Left lung (tissue), 14 donors: ENCODE measurements at places on chromosomes 6 and 20. TPM values are rescaled to one million over a fixed set of nuclear protein-coding genes. Genes with fewer than 3 reads are reported as not detected.
A peak's percentile ranks its signal among the peaks of the same experiment; 100 is the strongest.

Gene NTSR1
- polyA plus RNA-seq, result 0.07 TPM

DNA sequence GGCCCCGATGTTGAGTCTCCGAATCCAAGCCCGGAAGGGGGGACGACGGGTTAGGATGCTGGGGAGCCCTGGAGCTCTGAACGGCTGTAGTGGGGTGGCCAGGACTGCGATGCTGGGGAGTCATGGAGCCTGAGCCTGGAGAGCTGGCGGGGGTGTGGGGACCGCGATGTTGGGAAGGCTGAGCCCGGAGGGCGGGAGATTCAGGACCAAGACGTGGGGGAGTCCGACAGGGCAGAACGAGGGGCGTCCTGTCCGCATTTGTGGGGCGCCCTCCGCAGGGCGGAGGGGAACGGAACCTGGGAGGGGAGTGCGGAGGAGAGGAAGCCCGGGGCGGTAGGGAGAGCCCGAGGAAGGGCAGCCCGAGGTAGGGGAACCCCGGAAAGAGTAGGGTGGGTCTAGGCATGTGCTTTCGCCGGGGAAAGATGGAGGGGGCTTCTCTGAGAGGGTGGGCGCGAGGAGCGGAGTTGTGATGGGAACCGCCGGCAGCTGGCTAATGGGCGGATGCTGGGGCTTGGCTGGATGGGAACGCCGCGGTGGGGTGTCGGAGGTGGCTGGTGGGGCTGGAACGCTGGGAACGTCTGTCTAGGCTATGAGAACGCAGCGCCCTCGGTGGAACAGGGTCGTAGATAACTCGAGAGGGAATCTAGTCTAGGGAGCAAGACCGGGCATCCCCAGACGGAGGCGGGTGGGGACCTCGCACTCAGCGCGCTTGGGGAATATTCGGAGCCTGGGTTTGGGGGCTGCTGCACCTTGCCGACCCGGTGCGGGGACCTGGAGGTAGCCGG is 684 bp downstream of the PAQR8 start:
- peak; percentile 42 for DNase-seq

Gene DSP
- polyA plus RNA-seq, result 74.2 TPM

- DNase-seq, result peak; percentile 67
Observed at GRCh38 chr6:169837529-169838250, 86.3 kb downstream of the ERMARD start.

Gene TCP11
- polyA plus RNA-seq, result 1.6 TPM

Gene C4B
- 8.2 TPM for polyA plus RNA-seq

Gene RAB5IF
- 47.7 TPM for polyA plus RNA-seq

DNA sequence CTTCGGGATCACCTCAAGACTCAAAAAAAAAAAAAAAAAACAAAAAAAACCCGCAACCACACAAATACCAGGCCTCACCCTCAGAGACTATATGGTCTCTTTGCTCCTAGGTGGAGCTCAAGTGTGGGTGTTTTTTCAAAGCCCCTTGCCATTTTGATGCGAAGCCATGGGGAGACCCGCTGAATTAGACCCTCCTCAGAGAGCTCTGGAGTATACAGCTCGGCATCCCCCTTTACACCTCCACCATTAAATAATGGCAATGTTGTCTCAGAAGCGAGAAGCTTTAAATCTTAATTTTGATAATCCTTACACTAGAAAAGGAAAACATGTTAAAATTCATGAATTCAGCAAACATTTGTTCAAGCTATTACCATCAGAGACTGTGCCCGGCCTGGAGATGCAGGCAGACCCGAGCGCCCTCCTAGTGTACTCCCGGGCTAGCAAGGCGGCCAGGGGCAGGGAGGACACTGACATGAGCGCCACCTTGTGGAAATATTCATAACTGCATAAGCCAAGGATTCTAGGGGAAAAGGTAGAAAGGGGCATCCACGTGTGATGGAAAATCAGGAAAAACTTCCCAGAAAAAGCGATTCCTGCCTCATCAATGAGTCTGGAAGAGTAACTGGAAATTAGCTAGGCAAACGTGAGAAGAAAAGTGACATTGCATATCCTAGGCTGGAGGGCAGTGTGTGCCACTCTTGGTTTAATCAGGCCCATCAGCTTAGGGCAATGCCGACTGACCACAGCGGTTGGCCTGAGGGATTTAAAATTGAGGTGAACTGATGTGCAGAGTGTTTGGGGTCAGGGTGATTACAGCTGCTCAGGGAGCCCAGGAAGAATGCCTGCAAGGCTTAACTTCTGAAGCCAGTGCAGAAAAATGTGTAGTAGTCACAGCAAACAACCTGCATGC is 72.5 kb downstream of the B3GAT2 start:
- DNase-seq, result peak; percentile 81

GRCh38 chr20:54148947-54149764 is 24.6 kb downstream of the CYP24A1 start:
- no peak for DNase-seq

DNA sequence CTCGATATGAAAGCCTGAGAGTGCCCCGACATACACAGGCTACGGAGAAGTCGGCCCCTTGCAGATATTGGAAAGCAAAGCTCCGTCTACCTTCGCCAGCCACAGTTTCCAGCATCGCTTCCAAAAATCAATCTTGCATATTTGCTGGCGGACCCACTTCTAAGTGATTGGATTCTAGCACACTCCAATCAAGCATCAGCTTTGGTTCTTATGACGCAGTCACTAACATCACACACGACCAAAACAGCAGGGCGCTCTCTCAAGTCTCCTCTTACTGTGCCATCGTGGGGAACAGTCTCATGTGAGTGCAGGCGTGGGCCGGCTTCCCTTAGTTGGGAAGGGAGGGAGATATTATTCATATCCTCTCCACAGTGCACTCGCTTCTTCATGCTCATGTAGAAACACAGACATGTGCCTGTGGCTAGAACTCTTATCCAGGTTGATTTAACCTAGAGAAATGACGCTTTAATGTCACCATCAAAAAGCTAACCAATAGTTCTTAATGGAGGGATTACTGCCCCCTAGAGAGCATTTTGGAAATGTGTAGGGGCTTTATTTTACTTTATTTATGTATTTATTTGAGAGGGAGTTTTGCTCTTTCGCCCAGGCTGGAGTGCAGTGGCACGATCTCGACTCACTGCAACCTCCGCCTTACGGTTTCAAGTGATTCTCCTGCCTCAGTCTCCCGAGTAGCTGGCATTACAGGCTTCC is 229.8 kb downstream of the SOD2 start:
- no peak for DNase-seq

Gene AARS2
- polyA plus RNA-seq, result 18.8 TPM

DNA sequence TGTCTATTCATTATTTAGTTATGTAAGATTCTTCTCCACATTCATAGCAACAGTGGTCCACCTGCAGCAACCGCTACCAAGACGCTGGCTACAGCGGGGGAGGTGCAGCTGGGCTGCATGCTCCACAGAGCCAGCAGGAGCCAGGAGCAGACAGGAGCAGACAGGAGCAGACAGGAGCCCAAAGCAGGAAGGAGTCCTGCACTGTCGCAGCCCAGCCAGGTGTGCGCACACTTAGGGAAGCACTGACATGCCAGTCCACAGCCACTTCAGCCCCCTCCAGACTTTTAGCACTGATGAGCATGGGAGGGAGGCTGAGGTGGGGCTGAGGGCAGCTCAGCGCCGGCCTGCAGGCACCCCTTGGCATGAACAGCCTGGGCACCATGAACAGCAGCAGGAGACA is 19.6 kb downstream of the KIF16B start:
- no peak for DNase-seq

DNA sequence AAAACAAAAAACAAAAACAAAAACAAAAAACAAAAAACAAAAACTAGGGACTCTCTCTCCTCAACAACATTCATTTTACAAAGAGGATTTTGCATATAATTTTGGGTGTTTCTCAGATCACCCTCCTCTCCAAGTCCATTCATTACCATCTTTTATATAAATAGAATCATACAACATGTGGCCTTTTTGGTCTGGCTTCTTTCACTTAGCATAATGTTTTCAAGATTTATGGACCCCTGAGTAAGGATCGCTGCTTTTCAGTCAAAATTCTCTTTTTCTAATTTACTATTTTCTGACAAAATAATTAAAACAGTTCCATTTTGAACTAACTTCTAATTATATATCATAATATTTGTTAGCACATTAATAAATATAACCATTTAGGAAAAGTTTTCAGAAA is 94.8 kb downstream of the UBE3D start:
- DNase-seq, result no peak

- no peak for DNase-seq
Observed at GRCh38 chr20:19254956-19255355, 42.5 kb downstream of the SLC24A3 start.

Gene RUNX2
- polyA plus RNA-seq, result 3.4 TPM

Gene PTPRA
- polyA plus RNA-seq, result 87.7 TPM

Gene APMAP
- 88.0 TPM for polyA plus RNA-seq

DNA sequence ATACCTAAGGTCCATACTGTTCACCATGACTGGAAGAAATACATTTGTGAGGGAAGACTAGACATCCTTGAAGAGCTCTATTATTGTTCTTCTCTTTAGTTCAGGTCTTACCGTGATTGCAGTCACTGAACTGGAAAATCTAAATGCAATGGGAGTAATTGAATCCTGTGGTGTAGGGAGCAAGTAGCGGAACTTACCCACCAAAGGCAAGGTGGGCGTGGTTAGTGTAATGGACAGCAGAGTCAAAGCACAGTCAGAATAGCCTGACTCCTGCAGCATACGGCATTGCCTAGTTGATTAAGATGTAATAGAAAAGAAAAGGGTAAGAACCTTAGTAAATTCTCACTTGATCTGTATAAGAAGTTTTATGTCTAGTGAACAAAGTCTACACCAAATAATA is 679.7 kb upstream of the EPHA7 start:
- no peak for DNase-seq

Gene PNLDC1
- polyA plus RNA-seq, result 0.14 TPM

DNA sequence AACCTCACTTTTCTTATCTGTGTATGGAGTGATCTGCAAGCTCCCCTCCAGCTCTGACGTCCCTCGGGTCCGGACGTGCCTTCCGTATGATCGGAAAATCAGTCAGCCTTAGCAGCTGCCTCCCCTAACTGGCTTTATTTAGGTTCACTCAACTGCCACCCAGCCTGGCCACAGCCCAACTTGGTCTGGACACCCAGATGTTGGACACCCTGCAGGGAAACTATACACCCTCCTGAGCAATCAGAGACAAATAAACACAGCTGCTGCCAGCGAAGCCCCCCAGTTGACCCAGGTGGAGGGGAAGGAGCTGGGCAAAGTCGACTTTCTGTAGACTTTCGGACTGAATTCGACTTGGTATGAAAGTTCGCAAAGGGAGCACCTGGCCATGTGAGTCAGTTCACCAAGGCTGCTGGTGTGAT is 28.9 kb downstream of the TBC1D7 start:
- no peak for DNase-seq

Gene CD40
- polyA plus RNA-seq, result 17.8 TPM

DNA sequence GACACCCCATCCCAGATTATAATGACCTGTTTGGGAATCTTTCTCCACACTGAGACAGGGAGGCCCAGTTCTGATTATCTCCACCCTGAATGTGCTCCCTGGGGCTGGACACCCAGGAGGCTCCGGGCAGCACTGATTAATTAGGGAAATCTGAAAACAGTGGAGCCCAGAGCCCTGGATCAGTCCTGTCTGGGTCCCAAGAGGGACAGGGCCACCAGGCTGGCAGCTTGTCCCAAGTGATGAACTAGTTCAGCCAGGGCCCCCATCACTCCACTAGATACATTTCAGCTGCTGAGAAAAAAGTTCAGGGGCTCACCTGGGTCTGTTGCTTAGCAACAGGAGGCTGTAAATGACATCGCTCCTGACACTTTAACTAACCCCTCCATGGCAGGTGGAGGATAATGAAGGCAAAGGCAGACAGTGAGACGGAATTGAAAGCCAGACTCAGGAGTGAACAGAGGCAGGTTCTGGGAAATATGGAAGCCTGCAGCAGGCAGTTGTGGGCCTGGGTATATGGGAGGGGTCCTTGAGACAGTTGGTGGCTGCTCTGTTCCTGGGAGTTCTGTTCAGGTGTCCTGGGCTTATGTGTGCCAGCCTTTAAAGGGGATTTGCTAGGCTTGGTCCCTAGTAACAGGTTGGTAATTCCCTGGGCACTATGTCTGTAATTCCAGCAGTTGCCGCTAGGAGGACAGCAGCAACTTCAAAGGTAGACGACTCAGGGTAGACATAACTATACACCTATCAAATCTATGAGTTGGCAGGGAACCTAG is 78.3 kb upstream of the CTNNBL1 start:
- DNase-seq, result no peak

- DNase-seq, result no peak
Observed at GRCh38 chr6:94071835-94072234, 652.5 kb upstream of the EPHA7 start.

DNA sequence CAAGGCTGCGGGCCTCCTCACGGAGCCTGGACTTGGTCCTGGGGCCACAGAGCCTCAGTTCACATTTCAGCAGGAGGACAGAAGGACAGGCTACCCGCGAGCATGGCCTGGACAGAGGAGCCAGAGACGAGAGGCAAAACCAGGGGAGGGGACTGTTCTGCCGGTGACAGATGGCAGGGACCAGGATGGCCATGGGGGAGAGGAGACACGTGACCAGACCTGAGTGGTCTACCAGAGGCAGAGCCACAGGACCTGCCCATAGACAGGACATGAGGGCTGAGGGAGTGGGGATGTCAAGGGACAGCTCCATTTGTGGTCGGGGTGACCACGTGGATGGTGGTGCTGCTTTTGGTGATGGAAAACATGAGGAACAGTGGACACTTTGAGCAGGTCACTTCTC is 207.9 kb downstream of the NFATC2 start:
- DNase-seq, result no peak

DNA sequence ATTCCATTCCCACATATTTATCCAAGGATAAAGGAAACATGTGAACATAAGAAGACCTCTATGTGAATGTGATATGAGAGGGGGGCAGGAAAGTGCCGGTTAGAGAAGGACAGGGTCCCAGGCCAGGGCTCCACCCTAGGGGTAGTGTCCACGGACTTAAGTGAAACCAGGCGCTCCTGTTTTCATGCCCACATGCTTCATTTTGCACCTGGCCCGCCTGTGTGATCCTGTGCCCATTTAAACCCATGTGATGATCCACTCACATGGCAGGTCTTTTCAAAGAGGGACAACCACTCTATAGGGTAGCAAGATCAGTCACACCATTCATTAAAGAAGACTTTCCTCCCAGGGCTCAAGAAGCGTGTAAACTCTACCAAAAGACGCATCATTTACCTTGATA is 865.3 kb upstream of the GJE1 start:
- no peak for DNase-seq

DNA sequence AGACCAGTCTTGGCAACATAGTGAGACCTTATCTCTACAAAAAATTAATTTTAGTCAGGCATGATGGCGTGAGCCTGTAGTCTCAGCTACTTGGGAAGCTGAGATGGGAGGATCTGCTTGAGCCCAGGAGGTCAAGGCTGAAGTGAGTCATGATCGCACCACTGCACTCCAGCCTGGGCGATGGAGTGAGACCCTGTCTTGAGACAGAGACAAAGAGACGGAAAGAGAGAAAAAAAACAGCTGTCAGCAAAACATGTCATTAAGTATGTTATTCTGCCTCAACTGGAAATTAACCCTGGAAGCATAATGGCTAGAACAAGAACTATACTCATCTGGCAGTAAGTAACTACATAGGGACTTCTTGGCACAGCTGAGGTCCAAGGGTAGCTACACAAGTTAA is 7.2 kb downstream of the MMS22L start:
- DNase-seq, result no peak

Gene LZTS3
- 9.4 TPM for polyA plus RNA-seq

Gene BTNL2
- 1.7 TPM for polyA plus RNA-seq

Gene CPNE5
- 7.2 TPM for polyA plus RNA-seq
